ENCODE measurements at places on chromosomes 12 and 14.

DNA sequence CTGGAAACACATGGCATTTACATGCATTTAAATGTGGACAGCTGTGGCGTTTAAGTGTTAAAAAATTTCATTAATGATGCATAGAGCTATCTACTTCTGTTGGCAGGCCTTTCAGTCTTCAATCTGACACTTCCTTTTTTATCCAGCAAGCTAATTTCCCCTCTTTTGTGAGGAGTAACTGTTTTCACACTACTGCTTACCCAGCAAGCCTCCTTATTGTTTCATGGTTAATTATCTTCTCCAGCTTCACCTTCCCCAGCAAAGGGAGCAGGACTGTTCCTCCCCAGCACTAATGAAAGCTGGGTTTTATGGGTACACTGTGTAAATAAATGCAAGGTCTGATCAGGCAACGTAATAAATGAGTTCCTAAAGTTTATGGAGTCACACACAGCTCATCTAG is 129.4 kb upstream of the NPAS3 start:
- no peak for DNase-seq

GRCh38 chr14:53628261-53628660 is 328.4 kb downstream of the BMP4 start:
- DNase-seq = no peak

- DNase-seq = no peak
These were observed 314 bp upstream of the HOTAIR start for GRCh38 chr12:53975064-53975471.

DNA sequence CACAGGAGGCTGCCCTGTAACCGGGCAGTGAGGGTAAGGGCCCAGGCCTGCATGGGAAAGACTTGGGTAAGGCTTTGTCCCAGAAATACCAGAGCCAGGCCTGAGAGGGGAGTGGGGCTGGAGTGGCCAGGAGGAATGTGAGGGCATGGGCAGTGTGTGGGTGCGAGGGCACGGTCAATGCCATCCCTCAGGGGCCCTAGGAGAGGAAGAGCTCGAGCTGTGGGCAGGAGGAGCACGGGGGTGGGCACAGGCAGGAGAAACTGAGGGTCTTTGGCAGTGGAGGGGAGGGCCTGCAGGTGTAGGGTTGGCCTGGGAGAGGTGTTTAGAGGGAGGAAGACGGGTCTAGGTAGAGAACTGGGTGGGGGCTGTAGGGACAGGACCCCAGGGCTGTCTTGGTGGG is 381.6 kb downstream of the TMEM121 start:
- no peak for DNase-seq

- DNase-seq = peak; percentile 39
These were observed 231.8 kb downstream of the CRADD start for GRCh38 chr12:93908846-93909567.

GRCh38 chr12:51025338-51025835 is 797 bp downstream of the SLC11A2 start:
- no peak for DNase-seq

- no peak for DNase-seq
These were observed 167.3 kb upstream of the AVPR1A start for GRCh38 chr12:63318313-63318712.

DNA sequence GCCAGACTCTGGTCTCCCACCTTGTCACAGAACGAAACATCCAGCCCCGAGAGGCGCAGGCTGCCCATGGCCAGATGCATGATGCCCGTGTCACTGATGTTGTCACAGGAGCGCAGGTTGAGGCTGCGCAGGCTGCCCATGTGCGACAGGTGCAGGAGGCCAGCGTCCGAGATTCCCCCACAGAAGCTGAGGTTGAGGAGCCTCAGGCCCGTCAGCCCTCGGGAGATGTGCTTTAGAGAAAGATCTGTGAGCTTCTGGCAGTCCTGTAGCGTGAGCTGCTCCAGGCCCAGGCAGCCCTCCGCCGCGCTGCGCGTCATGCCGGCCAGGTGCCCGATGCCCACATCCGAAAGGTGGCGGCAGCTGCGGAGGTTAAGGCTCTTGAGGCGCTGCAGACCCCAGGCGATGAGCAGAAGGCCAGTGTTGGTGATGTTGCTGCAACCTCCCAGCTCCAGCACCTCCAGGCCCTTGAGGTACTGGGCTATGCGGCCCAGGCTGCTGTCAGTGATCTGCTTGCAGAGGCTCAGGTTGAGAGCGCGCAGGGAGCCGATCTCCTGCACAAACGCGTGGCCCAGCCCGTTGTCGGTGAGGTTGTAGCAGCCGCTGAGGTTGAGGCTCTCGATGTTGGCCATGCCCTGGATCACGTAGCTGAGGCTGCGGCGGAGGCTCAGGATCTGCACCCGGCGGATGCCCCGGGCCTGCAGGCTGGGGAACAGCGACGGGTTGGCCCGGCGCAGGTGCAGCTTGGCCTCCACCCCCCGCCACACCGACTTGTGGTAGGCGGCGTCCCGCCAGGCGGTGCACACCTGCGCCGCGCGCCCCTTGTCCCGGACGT is 991 bp downstream of the FBXL14 start:
- no peak for DNase-seq

- no peak for DNase-seq
These were observed 47.7 kb downstream of the CLMN start for GRCh38 chr14:95272057-95272456.

GRCh38 chr14:54420478-54421142 is 20.6 kb downstream of the CNIH1 start:
- DNase-seq = no peak

GRCh38 chr14:39005044-39005880 is 97.8 kb downstream of the SEC23A start:
- DNase-seq = no peak

- no peak for DNase-seq
These were observed 10.0 kb downstream of the SBNO1 start for GRCh38 chr12:123354600-123354999.

DNA sequence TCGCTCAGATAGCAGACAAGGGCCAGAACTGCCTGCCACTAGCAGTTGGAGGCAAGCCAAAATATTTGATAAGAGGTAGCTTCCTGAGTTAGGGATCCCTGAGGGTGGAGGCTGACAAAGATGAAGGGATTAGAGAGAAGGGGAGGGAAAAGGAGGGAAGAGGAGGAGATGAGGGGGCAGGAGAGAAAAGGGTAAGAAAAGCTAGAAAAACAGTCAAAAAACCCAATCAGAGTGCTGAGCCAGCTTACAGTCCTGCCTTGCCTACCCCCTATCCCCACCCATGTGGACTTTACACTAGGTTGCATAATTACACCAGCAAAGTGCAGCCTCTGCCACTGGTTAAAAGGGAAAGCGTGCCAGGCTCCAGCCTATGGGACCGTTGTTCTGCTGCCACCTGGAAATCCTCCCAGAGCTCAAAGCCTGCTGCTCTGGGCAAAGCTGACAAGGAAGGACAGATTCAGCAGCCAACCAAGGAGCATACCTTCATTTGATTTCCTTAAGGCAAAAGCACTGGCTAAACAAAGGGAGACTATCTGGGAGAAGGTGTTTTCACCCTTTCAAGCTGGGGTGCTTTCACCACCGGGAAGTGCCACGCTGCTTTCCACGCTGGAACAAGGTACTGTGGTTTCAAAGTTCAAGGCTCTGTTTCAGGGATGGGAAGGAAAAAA is 3.8 kb upstream of the NUMB start:
- no peak for DNase-seq

- DNase-seq = no peak
These were observed 131.9 kb downstream of the MDGA2 start for GRCh38 chr14:47543459-47543858.

DNA sequence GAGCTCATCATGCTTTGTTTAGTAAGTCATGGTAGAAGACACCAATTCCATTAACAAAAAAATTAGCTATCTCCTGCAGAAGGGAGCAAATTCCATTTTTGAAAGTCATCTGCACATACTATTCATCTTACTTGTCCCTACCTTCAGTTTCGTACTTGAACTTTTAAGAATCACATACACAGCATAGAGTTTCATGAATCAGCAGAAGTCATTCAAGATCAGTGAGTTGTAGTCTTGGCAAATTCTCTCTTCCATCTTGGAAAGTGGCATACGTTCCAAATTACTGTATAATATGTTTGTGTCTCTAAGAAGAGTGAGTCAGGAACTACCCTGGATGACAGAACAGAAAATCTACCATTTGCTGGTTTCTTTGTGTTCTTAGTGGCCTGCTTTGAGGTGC is 14.1 kb downstream of the VRK1 start:
- peak; percentile 26 for DNase-seq

GRCh38 chr12:14418451-14418890 is 53.0 kb downstream of the ATF7IP start:
- DNase-seq = no peak

DNA sequence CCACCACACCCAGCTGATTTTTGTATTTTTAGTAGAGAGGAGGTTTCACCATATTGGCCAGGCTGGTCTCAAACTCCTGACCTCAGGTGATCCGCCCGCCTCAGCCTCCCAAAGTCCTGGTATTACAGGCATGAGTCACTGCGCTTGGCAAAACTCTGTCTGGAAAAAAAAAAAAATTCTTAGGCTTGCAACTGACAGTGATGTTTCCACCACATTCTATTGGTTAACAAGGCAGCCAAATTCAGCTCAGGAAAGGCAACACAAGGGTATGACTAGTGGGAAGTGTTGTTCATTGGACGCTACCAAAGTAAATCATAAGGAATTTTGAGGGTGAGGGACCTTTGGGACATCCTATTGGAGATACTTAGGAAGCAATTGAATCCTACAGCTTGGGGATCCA is 2.9 kb upstream of the SBNO1 start:
- DNase-seq = no peak

- no peak for DNase-seq
These were observed 35.8 kb upstream of the FBXO33 start for GRCh38 chr14:39467889-39468524.
